Activated CD8-positive, alpha-beta memory T cell treated with anti-CD3 and anti-CD28 coated beads for 1 hour (primary cell): ENCODE measurements at places on chromosomes 5 and 9.
A peak's percentile ranks its signal among the peaks of the same experiment; 100 is the strongest.

DNA sequence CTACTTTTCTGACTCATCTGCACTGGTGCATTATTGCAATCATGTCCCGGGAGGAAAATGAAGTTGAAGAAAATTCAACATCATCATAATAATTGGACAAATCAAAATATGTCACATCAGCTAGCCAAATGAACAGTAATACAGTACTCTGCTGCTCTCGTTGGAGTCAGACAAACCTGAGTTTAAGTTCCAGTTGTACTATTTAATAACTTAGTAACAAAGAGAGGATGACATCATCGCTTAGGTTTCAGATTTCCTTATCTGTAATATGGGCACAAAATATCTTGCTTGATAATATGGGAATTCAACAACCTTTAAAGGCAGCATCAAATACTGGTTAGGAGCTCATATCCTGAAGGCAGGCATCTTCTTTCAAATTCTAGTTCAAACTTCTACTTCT, 1248.9 kb upstream of the ACO1 start:
- no peak for DNase-seq

DNA sequence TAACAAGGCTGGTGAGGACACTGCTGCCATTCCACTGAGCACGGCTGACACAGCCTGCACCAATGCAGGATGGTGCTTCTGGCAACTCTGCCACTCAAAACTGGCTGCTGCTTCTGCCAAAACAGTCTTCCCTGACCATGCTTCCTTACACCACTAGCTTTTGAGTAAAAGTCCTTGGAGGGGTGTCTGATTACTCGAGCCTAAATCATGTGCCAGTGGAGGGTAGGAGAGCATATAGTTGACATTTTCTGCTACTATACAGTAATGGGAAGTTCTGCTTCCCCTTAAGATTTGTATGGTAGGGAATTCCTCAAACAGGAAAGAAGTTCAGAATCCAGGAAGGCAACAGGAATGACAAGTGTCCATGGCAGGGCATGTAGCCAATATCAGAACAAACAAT, 12.2 kb upstream of the PJA2 start:
- no peak for DNase-seq

DNA sequence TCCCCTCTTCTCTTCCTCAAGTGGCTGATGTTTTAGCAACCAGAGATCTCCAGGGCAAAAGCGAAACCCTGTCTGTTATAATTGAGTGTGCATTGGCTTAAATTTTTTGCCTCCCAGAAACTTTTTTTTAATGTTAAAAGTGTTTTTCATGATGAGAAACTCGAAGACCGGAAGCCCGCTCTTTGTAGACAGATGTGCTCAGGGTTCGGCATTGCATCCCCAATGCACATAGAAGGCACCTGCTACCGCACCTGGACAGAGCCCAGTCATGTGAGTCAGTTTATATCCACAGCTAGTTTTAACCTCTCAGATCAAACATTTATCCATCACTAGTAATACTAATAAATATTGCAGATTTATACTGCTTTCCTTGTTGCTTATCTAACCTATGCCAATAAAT, 19.5 kb upstream of the NADK2 start:
- no peak for DNase-seq

DNA sequence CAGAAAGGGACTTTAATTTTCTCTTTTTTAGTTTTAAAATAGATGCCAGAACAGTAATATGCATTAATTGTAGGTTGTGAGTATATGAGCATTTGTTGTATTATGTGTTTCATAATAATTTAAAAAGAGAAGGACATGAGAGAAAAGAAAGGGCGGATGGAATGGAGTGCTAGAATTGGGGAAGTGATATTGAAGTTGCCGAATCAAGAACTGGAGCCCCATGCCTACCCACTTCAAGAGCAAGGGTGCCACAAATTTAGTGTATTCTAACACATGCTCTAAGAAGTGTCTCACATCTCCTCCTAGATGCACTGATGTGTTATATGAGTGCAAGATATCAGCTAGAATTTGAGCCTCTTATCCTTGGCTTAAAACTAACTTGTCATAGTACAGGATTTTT, 43.6 kb upstream of the FYB1 start:
- DNase-seq = no peak

- no peak for DNase-seq
These were observed 152.5 kb downstream of the PRKACG start for GRCh38 chr9:68861436-68861835.

GRCh38 chr5:109252731-109253130, 157.0 kb downstream of the PJA2 start:
- DNase-seq = no peak

GRCh38 chr9:18015116-18015515, 436.2 kb downstream of the SH3GL2 start:
- DNase-seq = no peak

GRCh38 chr5:102998224-102998623, 121.7 kb downstream of the GIN1 start:
- no peak for DNase-seq

GRCh38 chr9:137222190-137223077, at the start of gene RNF208:
Gene RNF208, minus strand, starts transcription at chr9:137222240. Its CDS starts 1,028 bp downstream, at chr9:137221212.
- no peak for DNase-seq

DNA sequence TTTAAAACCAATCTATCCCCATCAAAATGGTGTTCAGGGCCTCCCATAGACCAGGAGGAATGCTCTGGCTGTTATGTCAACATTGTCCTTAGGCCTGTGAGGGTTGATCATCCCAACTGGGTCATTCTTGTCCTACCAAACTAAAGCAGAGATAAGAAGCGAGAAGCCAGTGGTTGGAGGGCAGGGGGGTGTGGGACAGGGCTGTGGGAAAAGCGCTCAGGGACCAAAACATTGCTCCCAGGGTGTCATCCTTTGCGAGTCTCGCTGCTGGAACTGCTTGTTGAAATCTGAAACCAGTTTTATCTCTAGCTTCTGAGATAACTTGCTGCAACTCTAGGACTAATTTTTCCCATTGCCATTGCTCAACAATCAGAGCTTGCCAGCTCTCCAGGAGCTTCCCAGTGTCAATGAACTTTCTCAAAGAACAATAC, 48.1 kb downstream of the SPATA31C2 start:
- DNase-seq = no peak

DNA sequence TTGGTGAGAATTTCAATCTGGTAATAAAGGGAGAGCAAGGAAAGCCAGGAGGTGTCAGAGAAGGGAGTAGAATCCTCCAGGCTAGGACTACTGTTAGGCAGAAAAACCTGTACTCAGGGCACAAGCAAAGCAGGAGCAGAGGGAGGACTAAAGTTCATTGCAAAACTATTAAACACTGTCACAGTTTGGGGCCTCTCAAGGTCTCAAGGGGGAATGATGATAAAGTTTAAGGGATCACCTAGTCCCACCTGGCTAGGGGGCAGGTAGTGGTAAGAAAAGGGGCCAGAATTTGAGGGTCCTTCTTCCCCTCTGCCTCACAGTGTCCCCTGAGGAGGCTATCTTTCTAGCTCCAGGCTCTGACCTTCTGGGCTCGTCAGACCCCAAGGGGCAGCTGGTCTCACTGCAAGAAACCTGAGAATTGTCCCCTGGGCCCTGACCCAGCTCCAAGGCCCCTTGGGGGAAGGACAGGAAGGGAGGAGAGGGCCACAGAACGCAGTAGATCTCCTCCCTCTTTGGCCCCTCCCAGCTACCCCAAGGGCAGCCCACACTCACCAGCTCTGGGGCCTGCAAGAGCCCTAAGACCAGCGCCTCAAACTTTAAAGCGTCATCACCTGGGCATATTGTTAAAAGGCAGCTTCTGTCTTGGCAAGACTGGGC, 974 bp downstream of the CCDC69 start:
- no peak for DNase-seq

- no peak for DNase-seq
These were observed 7.4 kb upstream of the AGGF1 start for GRCh38 chr5:77022511-77023417.

DNA sequence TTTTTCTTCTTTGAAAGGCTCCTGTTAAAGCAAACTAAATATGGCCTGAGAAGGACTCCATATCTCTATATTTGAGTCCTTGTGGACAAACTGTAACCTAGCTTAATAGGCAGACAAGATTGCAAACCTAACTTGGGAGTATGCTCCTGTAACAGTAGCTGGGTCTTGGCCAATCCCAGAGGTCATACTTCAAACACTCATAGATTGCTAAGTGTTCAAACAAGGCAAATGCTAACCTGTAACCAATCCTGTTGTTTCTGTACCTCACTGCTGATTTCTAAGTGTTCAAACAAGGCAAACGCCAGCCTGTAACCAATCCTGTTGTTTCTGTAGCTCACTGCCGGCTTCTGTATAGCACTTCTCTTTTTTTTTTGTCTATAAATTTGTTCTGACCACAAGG, 50.6 kb upstream of the CLK4 start:
- no peak for DNase-seq

DNA sequence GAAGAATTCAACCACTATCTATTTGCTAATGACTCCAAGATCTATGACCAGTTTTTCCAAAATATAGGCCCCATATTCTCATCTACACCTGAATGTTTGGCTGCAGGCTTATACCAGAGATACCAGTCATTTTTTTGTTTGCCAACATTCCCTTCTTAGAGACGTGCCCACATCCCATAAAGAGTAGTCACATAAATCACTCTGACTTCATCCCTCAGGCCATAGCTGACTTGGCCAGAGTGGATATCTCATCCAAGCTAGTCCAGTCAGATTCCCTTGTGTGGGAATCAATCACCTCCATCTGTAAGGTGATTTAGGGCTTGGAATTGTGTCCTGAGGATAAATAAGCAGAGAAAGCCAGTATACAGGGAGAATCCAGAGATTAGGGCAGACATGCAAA, 124.3 kb upstream of the SLC24A2 start:
- DNase-seq = no peak

- DNase-seq = no peak
These were observed 128.2 kb downstream of the OLFM1 start for GRCh38 chr9:135215571-135216161.

GRCh38 chr5:142698447-142699183, 12.7 kb upstream of the FGF1 start:
- no peak for DNase-seq

DNA sequence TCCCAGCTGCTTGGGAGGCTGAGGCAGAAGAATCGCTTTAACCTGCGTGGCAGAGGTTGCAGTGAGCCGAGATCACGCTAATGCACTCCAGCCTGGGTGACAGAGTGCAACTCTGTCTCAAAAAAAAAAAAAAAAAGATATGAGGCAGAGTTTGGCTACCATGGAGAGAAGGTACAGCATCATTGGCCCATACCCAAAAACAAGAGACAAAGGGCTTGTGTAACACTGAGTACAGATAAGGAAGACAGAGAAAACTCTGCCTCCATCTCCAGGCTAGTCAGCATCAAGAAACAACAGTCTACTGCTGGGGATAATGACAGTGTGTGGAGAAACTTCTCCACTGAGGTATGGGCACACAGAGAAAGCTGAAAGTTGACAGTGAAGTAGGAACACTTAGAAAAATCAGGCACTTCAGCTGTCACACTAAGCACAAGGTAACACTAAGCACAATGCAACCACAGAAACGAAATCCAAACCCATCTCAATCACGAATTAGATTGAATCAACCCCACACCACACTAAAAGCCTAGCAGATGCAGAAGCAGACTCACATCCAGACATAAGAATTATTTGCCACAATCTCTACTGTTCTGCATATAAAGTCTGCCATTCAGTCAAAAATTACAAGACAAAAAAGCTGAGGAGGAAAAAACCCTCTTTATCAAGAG, 10.5 kb downstream of the PJA2 start:
- no peak for DNase-seq

DNA sequence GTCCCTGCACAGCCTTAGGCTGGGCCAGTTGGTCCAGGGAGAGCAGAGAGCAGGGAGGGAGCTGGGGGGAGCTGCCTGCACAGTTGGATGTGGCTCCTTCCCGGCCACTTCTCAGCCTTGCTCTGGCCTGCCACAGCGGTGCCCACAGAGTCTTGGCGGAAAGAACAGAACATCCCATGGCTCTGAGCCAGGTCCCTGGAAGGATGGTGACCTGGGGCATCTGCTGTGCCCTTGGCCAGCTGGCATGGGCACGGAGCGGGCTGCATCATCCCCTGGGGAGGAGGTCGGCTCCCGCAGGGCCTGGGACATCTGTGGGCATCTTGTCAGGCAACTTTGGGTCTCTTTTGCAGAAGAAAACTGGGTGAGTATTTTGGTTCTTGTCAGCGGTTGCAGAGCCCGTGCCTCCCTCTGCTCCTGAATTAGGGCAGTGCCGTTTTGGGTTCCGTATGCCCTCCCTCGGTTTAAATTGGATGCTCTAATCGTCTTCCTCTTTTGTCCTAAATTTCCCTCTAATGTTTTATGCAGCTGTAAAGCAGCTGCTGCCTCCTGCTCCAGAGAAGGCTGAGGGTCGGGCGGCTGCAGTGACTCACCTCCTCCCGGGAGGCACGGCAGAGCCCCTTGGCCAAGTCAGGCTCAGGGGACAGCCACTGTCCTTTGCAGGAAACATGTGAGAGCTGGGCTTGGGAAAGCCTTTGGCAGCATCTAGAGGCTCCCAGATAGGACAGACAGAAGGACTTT, 10.5 kb upstream of the NACC2 start:
- no peak for DNase-seq

- peak; percentile 71 for DNase-seq
These were observed 43.9 kb upstream of the PRRC2B start for GRCh38 chr9:131349881-131350563.

GRCh38 chr5:120843390-120843980, 379.4 kb downstream of the PRR16 start:
- no peak for DNase-seq

DNA sequence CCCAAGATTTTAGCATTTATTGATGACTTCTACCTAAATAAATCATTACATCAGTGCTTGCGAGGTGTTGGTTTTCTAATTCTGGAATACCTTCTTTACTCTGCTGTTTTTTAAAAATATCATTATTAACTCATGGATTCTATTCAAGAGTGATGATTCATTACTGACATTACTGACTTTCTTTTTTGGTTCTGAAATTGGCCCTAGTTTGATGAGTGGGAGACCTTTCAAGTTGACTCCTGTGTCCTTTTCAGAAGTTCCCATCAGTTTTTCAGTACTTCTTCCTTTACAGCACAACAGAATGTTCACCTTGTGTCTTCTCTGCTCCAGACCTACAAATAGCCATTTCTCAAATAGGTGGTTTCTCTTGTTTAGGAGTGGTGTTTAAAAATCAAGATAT, 114.1 kb downstream of the PCSK5 start:
- DNase-seq = no peak

GRCh38 chr5:134084022-134084565, 30.4 kb upstream of the TCF7 start:
- DNase-seq = no peak

GRCh38 chr9:136079211-136079915, 15.7 kb downstream of the NACC2 start:
- DNase-seq = no peak

- DNase-seq = no peak
These were observed 30.4 kb upstream of the DENND1A start for GRCh38 chr9:123960366-123960765.

DNA sequence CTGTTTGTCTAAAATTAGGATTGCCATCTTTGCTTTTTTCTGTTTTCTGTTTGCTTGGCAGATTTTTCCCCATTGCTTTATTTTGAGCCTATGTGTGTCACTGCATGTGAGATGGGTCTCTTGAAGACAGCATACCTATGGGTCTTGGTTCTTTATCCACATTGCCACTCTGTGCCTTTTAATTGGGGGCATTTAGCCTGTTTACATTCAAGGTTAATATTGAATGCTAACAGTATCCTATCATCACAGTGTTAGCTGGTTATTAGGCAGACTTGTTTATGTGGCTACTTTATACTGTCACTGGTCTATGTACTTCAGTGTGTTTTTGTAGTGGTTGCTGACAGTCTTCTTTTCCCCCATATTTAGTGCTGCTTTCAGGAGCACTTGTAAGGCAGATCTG, 67.3 kb downstream of the ISOC1 start:
- DNase-seq = no peak

GRCh38 chr9:130447193-130447816, 2.5 kb downstream of the ASS1 start:
- DNase-seq = no peak
